ENCODE measurements at places on chromosomes 4 and X.

GRCh38 chrX:27674491-27674890, 84.3 kb downstream of the DCAF8L2 start:
- no peak for DNase-seq

DNA sequence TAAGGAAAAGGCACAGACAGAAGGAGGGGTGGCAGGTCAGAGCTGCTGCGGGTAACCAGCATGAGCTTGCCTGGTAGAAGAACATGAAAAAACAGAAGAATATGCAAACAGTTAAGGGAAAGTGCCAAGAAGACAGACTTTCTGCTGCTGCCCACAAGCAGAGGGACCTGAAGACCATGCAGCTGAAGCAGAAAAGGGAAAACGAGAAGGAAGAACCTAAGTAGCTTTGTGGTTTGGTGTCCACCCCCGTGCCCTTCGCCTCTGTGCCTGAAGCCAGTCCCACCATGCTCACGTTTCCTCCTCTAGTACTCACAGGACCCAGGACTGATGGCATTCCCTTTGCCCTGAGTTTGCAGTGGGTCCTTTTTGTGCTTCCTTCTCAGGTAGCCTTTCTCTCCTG, 62.8 kb downstream of the UBA6 start:
- DNase-seq = no peak

GRCh38 chr4:105765690-105766407, 57.3 kb downstream of the GSTCD start:
- DNase-seq = peak; percentile 72

GRCh38 chr4:48212165-48212564, 57.5 kb downstream of the TEC start:
- no peak for DNase-seq

DNA sequence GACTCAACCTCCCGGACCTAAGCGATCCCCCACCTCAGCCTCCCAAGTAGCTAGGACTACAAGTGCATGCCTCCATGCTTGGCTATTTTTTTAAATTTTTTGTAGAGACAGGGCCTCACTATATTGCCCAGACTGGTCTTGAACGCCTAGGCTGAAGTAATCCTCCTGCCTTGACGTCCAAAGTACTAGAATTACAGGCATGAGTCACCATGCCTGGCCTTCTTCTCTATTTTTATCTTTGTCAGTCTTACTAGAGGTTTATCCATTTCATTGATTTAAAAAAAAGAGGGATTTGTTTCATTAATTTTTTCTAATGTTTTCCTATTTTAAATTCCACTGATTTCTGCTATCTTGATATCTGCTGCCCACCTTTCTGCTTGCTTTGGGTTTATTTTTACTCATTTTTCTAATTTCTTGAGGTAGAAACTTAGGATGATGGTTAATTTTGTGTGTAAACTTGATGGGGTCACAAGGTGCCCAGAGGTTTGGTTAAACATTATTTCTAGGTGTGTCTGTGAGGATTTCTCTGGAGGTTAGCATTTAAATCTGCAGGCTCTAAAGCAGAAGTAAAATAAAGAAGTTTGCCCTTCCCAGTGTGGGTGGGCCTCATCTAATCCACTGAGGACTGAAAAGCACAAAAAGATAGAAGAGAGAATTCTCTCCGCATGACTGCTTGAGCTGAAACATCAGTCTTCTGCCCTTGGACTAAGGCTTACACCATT, 116.2 kb upstream of the DCLK2 start:
- DNase-seq = no peak

- DNase-seq = peak; percentile 80
Measured at GRCh38 chr4:76546759-76547742, 112.0 kb downstream of the SHROOM3 start.

DNA sequence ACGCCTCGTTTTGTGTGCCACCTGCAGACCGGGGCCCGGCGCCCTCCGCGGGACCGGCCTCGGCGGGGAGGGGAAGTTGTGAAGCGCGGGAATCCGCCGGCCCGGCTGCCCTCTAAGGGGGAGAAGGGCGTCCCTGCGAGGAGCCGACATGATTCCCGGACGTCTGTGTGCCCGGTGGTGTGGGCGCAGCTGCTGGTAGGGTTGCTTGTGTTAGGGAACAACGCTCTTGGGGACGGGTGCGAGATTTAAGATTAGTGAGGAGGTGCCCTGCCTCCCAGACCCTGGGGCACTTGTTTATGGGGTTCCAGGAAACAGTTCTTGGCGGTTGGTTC, 627 bp downstream of the CDKN2AIP start:
- DNase-seq = peak; percentile 17
